ENCODE measurements at places on chromosomes 3 and 15.

- no peak for DNase-seq
Measured at GRCh38 chr15:39575180-39575579, 5.7 kb upstream of the THBS1 start.

- DNase-seq = no peak
Measured at GRCh38 chr3:155426524-155427230, 133.2 kb upstream of the STRIT1 start.

- DNase-seq = no peak
Measured at GRCh38 chr3:46674031-46674845, 19.2 kb downstream of the ALS2CL start.

- DNase-seq = no peak
Measured at GRCh38 chr3:114086356-114086755, 29.8 kb downstream of the QTRT2 start.

DNA sequence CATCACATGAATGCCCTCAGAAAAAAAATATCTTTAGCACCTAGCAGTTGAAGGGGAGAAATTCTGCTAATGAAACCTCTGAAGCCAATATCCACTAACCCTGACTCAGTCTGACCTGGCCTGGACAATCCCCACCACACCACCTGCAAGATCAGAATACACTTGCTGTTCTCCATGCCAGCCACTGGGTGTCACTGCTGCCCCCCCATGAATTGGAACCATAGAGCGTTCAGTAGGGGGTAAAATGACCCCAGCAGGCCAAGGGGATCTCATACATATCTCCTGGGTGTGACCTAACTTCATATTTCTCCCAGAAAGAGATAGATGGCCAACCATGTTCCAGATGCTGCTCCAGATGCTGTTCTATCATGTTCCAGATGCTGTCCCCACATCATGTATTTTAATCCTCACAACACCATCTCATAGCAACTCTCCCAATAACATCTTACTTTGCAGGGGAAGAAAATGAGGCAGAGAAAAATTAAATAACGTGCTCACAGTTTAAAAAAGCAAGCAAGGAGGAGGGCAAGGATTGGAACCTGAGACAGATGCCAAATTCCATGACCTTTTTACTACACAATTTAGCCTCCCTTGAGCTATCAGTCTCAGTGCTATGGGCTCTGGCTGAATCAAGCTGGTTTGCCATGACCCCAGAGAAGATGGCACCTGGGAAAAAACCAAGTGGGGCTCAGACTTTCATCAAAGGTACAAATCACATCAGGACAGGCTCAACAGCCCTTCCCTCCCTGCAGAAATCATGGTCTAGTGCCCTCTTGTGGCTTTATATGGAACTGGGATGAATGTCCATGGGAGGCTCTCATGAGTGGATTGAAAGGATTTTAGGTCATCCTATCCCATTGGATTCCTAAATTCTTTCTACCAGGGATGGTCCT is 12.4 kb downstream of the NTRK3 start:
- DNase-seq = peak; percentile 24

DNA sequence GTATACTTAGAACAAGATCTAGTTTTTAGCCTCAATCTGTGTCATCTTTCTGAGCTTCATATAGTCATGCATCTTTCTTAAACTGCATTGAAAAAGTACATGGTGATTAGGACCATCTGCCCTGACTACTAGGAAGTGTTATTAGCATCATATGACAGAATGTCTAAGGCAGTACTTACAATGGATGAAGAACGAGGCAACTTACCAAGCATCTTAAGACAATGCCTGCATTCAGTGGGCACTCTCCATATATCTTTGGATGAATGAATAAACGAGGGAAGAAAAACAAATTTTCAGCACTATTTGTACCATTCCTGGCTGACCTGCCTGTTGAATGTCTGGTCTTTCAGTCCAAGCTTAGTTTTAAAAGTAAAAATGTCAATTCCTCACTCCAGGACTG is 185.4 kb upstream of the EPHA3 start:
- no peak for DNase-seq

GRCh38 chr3:186700267-186700666 is 16.9 kb upstream of the KNG1 start:
- DNase-seq = no peak

GRCh38 chr3:115758076-115758763 is 134.9 kb downstream of the GAP43 start:
- no peak for DNase-seq

GRCh38 chr15:71117714-71118305 is 2.5 kb downstream of the THSD4 start:
- DNase-seq = no peak

DNA sequence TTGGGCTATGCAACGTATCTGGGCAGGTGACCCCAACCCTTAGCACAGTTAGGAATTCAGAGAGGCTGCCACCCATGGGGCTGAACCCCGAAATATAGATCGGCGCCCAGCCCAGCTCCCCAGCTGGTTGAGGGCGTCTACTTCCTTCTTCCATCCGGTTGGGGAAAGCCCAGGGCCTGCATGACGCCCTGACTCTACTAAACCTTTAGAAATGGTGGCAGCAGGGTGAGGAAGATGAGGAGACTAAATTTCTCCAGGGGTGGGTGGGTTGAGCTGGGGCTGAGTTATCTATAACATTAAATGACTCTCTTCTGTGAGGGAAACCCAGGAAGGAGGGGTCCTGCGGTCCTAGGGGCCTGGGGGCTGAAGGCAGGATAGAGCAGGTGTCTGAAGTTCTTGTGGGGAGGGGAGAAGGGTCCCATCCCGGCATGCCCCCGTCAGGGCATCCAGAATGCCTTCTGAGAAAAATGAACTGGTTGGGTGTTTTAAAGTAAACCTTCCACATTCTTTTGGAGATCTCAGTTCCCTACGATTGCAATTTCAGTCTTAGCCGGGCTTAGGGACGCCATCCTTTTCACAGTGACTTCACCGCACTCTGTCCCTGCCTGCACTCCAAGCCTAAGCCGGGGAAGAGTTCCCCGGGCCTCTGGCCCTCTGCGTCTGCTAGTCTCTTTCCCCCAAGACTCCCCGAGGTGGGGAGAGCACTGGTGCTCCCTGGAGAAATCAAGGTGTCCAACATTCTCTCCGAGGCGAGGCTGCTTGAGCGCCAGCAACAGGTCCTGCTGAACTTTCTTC is 28.5 kb downstream of the NR2F2 start:
- no peak for DNase-seq

DNA sequence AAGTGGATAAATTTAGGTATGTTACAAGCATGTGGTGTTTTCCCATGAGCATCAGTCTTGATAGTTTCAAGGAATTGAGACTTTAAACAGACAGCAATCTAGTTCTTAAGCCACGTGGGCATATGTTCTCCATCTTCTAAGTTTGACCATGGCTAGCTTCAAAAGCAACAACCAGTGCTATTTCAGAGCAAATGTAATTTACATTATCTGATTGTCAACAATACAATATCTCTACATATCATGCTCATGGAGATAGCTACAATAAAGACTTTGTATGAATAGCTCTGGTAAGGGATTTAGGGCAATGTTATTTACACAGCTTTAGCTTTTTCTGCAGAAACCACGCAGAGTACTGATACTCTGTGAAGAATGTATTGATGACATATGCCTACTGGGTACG is 38.8 kb upstream of the PDZRN3 start:
- no peak for DNase-seq

DNA sequence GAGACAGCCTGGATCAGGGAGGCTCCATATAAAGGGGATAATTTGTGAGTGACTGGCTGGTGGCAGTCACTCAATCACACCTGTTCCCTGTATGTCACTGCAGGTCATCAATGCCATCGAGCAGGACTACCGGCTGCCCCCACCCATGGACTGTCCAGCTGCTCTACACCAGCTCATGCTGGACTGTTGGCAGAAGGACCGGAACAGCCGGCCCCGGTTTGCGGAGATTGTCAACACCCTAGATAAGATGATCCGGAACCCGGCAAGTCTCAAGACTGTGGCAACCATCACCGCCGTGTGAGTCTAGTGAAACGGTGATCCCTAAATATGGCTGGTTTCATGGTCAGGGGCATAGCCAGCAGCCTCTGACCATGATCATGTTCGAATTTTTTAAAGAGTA is 453.2 kb downstream of the EPHB1 start:
- no peak for DNase-seq

Measured in NCI-H1694 treated with DMSO at 0.1 percent for 48 hours (cell line).